H4 (cell line): ENCODE measurements at places on chromosomes 5 and 9.

GRCh38 chr9:114606068-114606467 is 5.0 kb upstream of the TMEM268 start:
- DNase-seq = no peak

DNA sequence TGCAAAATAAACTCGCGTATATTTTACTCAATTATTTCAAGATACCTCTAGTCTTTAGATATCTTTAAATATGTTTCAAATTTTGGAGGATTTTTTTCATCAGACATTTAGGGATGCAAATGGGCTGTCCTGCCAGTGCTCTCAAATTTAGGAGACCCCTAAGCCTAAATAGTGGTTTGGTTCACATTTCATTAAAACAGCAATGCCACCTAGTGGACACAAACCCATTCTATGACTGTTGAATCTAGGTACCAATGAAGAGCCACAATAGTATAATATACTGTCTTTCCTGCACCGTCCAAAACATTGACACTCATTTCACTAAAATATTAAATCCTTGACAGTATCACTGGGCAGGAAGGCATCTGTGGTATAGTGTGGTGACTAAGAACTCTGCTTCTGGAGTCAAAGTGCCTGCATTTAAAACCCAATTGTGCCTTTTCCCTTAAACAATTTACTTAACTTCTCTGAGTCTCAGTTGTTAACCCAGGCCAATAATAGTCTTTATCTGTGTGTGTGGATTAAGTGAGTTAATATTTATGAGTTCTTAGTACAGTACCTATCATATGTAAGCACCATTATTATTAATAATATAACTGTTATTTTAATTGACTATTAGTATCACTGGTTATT is 148.0 kb downstream of the RORB start:
- DNase-seq = peak; percentile 19

DNA sequence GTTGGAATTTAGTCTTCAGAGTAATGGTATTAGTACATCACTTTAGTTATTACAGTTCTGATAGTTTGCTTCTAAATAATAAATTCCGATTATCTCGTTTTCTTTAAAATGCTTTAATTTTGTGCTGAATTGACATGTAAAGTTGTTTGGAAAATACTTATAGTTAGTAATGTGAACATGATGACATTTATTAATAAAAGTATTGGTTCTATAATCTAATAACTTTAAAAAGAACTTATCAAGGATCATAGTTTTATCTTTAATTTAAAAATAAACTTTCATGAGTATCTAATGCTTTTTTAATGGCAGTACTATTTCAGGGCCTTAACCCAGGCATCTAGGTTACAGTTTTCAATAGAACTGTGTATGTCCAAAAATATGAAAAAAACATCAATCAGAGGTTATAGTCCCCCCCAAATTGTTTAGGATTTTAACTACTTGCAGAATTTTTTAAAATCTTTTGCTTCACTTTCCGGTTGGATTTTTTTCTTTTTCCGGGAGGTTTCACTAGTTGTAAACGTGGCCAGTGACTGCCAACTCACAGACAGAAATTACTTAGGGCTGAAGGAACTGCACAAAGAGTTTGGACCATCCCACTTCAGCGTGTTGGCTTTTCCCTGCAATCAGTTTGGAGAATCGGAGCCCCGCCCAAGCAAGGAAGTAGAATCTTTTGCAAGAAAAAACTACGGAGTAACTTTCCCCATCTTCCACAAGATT is 680 bp downstream of the GPX8 start:
- DNase-seq = peak; percentile 91

DNA sequence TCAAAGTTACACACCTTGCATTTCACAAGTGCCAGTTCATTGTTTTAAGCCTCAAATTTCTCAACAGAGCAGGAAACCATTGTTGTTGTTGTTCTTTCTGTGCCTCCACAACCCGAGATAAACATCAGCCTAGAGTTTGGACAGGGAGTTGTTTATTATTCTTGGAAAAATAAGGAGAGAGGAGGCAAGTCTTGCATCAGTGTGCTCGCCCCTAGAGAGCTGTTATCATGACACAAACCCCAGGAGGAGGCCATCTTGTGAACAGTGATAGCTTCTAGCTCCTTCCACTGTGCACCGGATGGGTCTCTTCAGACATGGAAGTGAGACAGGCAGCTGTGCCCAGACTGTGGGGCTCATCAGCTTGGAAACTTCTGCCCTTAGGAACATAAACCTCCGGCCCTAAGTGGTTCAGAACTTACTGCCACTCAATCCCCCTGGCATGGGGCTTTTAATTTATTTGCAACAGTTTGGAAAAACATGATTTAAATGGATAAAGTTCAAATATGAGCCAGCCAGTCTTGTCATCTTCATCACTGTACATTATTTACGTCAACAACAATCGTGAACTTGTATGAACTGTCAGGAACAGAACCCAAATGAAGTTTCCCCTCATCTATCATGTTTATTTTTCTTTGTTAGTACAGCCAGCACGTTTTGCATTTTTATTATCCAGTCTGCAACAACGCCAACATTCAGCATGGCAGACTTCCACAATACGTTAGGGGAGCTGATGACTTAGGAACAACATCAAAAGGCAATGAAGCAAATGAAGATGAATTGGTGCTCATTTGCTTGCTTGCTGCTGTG is 181.7 kb upstream of the S1PR3 start:
- peak; percentile 48 for DNase-seq

- DNase-seq = no peak
Measured at GRCh38 chr5:82476155-82476554, 198.0 kb upstream of the RPS23 start.

- no peak for DNase-seq
Measured at GRCh38 chr9:123218831-123219230, 49.6 kb downstream of the STRBP start.

GRCh38 chr5:66812291-66812690 is 216.1 kb downstream of the MAST4 start:
- no peak for DNase-seq

DNA sequence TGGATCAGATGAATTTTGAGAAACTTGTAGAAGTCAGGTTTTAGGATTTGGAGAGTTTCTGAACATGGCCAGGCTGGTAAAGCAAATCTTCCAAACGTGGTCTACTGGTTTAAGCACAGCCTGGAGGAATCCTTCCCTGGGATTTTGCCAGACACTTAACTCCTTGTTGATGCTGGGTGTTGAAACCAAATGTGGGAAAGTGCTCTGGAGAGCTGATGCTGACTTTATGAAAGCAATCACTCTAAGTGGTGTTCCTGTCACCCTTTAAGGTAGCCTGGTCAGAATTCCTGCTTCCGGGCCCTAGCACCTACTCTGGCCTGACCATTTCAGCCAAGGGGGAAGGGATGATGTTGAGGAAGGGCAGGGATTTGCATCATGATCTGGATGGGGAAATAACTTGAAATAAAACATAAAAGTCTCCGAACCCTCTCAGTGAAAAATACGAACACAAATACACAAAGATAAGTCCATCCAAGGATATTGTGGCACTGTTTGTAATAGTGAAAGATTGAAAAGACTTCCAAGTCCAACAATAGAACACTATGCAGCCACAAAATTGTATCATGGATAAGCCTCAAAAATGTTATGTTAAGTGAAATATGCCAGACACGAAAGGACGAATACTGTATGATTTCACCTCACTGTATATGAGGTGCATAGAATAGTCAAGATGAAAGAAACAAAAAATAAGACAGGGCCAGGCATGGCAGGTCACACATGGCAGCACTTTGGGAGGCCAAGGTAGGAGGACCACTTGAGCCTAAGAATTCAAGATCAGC is 57.7 kb downstream of the PDE6A start:
- peak; percentile 44 for DNase-seq

DNA sequence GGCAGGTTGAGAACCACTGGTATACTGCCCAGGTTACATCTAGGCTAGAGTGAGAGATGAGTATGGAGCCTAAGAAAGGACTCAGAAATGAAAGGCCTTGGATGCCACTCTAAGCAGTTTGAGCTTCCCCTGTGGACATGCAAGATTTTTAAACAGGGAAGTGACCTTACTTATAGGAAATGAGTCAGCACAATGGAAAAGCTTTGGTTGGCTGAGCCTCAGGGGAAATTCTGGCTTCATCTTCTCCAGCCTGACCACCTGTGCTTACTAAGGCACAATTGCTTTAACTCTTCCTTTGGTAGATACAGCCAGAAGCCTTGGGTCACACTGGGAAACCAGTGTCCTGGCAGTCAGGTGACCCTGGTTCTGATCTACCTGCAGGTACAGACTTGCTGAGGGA is 380.2 kb upstream of the ZNF462 start:
- DNase-seq = peak; percentile 34
